ENCODE measurements at places on chromosomes 1 and 21. TPM values are rescaled to one million over a fixed set of nuclear protein-coding genes. Genes with fewer than 3 reads are reported as not detected.

Gene AURKAIP1
- 268 TPM for total RNA-seq

Gene UTS2
- total RNA-seq = not detected

Gene CYP4B1
- total RNA-seq = 0.39 TPM

Gene PGD
- total RNA-seq = 278 TPM

Gene CHTOP
- total RNA-seq = 104 TPM

Gene SYNJ1
- 6.3 TPM for total RNA-seq

Gene CLCA4
- total RNA-seq = not detected

Gene NR0B2
- total RNA-seq = not detected

Gene TNN
- total RNA-seq = 0.23 TPM

Gene LYPD8
- not detected for total RNA-seq

Gene OR2T11
- total RNA-seq = not detected

Gene TMEM50A
- 100 TPM for total RNA-seq

Gene FAM229A
- total RNA-seq = 6.7 TPM

Gene CD53
- 1.6 TPM for total RNA-seq

Gene PLD5
- 3.4 TPM for total RNA-seq

All from WTC11 (cell line).